ENCODE measurements at places on chromosomes 1 and 21. TPM values are rescaled to one million over a fixed set of nuclear protein-coding genes. Genes with fewer than 3 reads are reported as not detected.

AMY2A gene
- total RNA-seq = not detected

PANK4 gene
- total RNA-seq = 28.5 TPM

SLC6A9 gene
- 68.9 TPM for total RNA-seq

FAM72A gene
- total RNA-seq = 1.5 TPM

NTRK1 gene
- total RNA-seq = not detected

BNIPL gene
- total RNA-seq = 0.88 TPM

TNNT2 gene
- 1.3 TPM for total RNA-seq

GBP1 gene
- total RNA-seq = 10.9 TPM

MX1 gene
- 5.6 TPM for total RNA-seq

C8B gene
- total RNA-seq = not detected

OR2M3 gene
- total RNA-seq = not detected

CDA gene
- total RNA-seq = 2.8 TPM

ADCY10 gene
- total RNA-seq = 0.17 TPM

All from mammary epithelial cell (primary cell).